ENCODE measurements at places on chromosomes 4 and X.
A peak's percentile ranks its signal among the peaks of the same experiment; 100 is the strongest.

- DNase-seq = peak; percentile 56
Observed at GRCh38 chr4:182929296-182929695, 12.1 kb upstream of the DCTD start.

DNA sequence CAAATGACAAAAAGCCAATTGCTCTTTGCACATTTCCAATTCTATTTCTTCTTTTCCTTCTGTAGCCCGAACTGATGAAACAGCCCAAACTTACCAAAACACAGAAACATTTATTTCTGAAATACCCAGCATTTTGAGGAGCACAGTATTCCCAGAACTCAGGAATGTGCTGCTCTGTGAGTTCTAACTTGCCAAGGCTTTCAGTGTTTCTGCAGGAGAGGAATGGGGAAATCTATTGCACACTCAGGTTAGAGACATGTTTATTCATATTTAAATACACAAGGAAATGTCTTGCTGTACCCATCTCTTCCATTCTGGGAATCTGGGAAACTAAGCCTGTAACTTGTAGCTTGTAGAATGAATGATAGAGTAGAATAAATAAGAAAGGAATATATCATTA lies 10.7 kb downstream of the TMPRSS11D start:
- DNase-seq = no peak

DNA sequence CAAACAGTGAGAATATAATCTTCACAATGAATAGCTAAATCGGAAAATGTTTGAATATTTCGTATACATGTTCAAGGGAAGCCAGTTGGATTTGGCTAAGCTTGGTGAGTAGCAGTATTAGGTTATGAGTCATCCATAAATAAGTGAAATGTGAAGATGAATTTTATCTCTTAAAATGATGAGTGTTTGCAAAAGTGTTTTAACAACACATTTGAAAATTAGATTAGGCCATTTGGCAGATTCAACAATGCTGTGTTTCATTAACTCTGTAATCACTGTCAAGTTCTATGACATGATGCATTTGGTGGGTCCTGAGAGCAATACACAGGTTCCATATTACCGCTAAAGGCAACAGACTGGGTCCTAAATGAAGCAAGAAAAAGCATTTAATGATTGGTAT lies 301.9 kb upstream of the PRPS2 start:
- no peak for DNase-seq

DNA sequence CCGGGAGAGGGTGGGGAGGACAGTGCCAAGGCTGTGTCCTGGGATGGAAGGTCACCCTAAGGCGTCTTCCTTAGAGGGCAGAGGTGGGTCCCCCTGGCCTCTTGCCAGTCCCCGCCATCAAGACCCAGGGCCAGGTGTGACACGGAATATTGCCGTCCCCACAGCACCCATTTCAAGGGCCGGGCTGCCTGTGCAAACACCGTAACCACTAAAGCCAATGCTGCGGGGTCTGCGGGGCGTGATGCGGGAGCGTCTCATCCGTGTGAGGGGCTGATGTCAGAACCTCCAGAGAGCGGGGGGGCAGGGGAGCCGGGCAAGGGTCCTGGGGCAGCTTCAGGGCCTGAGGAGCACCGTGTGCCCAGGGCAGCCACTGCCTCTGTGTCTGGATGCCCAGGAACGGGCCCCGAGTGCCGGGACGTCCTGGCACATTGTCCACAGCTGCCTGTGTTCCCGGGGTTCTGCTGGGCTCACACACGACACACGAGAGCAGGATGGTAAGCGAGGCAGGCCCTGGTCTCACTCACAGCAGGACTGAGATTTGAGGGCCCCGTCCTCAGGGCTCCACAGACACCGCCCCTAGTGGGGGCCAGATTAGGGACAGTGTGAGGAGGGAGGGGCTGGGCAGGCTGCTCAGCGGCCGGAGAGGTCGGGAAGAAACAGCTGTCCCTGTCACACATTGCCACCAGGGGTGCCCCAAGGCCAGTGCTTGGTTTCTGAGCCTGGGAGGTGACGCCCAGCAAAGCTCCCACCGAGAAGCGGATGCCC lies 29.2 kb downstream of the NKX1-1 start:
- no peak for DNase-seq

DNA sequence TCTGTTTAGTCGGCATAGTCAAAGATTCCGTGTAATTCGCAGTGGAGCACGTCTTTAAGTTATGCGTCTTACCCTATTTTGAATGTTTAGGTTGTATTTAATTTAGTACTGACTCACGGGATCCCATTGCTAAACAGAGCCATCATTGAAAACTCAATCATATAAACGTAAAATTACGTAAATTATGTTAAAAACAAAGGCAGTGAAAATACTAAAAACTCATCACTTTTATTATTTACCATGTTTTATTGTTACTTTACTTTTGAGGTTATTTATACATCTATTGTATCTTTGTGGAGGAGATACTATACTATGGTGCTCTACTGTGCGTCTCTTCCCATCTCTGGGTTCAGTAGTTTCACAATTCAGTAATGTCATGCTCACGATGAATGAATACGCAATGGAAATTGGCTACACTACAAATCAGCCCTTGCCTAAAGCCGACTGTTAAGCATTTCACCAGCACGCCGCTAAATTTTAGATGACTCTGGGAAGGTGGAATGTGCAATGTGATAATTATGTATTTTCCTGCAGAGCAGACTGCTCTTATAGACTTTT lies 944 bp downstream of the FUNDC2 start:
- no peak for DNase-seq

- DNase-seq = no peak
Observed at GRCh38 chrX:1507511-1508463, 29.2 kb downstream of the P2RY8 start.

- no peak for DNase-seq
Observed at GRCh38 chrX:136214551-136214950, 36.6 kb downstream of the MAP7D3 start.

DNA sequence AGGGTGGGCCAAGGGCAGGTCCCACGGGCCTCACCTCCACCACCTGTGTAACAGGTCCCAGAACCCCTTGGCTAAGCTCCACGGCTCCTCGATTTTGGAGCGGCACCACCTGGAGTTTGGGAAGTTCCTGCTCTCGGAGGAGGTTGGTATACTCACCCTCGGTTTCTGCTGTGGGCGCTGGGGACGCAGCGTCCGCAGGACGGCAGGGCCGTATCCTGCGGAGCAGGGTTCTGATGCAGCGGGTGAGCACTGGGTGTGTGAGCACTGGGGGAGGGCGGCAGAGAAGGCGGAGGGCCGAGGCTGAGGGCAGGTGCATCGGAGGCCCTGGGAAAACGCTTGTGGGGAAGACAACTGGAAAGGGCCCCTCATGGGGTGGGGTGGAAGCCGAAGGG lies 11.0 kb downstream of the ATP5ME start:
- DNase-seq = no peak

DNA sequence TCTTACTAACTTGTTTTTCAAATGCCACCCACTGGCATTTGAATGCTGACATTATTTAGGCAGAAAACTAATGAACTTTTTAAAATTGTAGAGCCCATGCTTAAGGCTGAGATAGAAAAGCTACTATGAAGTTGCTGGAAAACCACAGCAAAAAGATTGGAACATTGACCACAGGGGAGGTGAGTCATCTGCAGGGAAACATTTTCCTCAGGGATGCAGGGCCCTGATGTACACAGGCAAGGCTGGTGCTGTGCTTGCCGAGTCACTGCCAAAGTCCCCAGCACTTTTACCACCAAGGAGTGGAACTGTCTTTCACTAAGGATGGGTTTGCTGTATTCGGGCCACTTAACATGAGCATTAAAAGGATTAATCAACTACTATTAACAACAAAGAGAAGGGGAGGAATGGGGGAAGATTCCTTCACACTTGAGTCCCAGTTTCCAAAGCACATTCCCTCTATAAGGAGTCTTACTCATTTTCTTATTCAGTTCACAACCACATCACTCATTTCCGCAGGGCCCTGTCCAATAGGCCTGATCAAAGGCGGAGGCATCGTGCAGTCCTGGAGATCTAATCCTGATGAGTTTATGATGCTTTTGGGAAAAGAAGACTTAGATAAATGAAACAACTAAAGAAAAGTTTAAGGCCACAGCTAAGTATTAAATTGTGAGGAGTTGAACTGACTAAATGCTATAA lies 202.9 kb upstream of the NPY2R start:
- peak; percentile 26 for DNase-seq

DNA sequence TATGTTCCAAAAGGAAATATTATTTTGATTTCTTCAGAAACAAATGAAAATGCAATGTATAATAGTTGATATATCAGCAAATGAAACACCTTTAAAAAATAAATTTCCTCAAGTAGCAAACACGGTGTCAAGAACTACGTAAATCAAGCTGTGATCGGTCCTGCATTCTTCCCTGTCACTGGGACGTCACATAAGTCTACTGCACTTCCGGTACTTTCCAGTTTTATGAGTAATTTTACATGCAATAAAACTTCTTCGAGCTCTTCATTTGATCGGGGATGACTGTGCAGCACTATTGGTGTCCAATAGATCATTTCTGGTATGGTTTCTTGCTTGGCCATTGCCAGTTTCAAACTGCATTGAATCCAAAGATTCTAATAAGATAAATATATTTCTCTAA lies 114.0 kb upstream of the VEGFC start:
- DNase-seq = no peak

DNA sequence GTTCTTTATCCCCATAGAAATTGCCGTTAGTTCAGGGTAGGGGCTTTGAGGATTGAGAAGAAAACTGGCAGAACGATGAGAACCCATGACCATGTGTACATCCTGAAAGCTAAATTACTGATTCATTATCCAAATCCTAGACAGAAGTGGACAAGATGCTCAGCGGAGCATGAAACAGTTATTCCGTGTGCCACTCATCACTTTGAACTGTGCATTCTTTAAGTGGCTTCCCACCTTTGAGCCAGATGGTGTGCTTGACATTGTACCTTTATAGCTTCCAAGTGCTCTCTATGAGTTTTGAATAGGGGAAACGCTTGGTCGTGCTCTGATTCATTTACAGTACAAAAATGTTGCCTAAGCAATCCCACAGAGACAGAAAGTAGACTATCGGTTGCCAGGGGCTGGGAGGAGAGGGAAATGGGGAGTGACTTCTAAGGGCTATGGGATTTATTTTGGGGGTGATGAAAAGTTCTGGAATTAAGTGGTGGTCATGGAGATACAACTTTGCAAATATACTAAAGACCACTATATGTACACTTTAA lies 100.0 kb downstream of the DOCK11 start:
- no peak for DNase-seq

DNA sequence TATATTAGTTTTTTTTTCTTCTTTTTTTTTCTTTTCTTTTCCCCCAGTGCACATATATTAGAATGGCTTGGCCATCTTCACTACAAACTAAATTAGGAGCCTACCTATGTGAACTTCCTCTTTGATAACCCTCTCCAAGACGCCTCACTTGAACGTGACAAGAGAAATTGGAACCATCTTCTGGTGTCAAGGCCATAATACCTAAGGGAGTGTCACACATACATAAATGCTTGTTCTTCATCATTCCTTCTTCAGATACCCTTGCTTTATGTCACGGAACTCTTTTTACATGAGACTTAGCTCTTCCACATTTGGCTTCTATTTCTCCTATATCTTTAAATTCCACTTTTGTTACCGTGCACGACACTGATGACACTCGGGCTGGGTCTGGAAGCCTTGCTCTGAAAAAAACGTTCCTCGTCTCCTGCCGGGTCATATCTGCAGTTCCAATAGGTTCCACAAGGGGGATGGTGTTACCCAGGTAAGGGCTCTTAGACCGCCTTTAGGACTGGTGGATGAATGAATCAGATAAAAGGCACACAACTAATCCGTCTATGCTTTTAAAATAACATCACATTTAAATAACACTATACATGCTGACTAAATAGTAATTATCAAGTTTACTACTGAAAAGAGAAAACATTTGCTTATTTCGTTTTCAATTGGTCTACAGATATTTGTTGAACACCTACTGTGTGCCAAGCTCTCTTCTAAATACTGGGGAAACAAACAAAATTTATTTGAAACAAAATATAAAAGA lies 19.9 kb downstream of the DGAT2L6 start:
- no peak for DNase-seq

DNA sequence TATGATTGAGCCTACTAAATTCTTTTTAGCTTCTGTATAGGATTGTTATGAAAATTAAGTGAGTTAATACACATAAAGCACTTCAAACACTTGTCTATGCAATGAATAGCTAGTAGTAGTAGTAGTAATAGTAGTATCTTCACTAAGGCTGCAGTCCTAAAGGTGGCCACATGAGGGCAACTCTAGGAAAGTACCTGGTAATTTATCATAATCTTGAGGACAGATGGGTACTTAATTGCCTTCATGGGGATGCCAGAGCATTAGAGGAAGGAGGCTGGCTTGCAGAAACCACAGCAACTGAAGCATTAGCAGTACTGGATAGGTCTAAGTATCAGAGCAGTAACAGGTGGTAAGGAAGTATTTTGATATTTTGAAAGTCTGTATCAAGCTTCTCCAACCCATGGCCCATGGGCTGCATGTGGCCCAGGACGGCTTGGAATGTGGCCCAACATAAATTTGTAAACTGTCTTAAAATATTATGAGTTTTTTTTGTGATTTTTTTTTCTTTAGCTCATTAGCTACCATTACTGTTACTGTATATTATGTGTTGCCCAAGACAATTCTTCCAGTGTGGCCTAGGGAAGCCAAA lies 17.3 kb downstream of the NIPAL1 start:
- peak; percentile 14 for DNase-seq

DNA sequence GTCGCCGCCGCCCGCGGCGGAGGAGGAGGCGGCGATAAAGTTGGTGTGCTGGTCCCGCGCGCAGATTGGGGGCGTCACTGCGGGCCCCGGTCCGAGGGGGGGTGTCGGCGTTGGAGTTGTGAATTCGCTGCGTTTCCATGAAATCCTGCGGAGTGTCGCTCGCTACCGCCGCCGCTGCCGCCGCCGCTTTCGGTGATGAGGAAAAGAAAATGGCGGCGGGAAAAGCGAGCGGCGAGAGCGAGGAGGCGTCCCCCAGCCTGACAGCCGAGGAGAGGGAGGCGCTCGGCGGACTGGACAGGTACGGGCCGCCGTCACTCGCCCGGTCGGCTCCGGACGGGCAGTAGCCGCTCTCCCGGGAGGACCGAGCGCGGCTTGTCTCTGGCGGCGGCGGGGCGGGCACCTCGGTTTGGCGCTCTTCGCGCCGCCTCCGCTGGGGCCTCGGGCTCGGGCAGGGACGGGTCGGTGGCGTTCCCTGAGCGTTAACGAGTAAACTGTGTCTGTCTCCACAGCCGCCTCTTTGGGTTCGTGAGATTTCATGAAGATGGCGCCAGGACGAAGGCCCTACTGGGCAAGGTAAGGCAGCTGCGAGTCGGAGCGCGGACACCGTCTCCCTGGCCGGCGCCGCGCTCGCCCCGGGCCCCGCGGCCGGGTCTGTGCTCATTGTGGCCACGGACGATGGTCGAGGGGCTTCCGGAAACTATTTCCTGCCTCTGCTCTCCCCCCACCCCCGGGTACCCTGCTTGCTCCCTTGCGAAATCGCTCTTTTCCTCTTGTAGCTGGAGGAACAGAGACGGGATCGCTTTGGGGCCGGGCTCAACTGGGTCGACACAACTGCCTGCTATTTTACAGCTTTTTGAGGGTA lies 658 bp downstream of the KDM6A start:
- DNase-seq = peak; percentile 10
